Osteocyte (in vitro differentiated cells): ENCODE measurements at places on chromosomes 1 and 21.

- DNase-seq: no peak
Observed at GRCh38 chr1:160148121-160148520, 3.3 kb upstream of the ATP1A4 start.

- no peak for DNase-seq
Observed at GRCh38 chr1:184861755-184862336, 107.2 kb upstream of the EDEM3 start.

GRCh38 chr1:247906504-247907047 lies 11.2 kb downstream of the OR2W3 start:
- no peak for DNase-seq

GRCh38 chr1:7018826-7019225 lies 233.6 kb downstream of the CAMTA1 start:
- no peak for DNase-seq
